ENCODE measurements at places on chromosomes 16 and 17.
A peak's percentile ranks its signal among the peaks of the same experiment; 100 is the strongest.

DNA sequence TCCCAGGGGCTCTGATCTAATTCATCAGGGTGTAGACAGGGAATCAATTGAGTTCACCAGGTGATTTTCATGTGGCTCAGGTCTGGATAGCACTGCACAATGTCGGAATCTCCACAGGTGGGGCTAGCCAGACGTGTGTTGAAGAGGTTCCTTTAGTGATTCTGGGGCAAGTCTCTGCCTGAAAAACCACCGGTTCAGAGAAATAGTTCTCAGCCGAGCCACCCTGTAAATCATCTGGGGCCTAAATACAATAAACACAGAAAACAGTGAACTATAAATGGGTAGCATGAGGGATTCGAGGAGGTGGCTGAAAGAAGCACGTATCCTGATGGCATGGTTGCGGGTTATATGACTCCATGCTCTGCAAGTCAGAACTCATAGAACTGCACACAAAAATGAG lies 21.3 kb downstream of the ASPA start:
- H3K36me3 ChIP-seq: no peaks in the 10 kb centered on the region
- no peaks in the 10 kb centered on the region for H3K4me1 ChIP-seq
- H3K27ac ChIP-seq: no peak overlapping the region
- no peak overlapping the region for H3K4me3 ChIP-seq

DNA sequence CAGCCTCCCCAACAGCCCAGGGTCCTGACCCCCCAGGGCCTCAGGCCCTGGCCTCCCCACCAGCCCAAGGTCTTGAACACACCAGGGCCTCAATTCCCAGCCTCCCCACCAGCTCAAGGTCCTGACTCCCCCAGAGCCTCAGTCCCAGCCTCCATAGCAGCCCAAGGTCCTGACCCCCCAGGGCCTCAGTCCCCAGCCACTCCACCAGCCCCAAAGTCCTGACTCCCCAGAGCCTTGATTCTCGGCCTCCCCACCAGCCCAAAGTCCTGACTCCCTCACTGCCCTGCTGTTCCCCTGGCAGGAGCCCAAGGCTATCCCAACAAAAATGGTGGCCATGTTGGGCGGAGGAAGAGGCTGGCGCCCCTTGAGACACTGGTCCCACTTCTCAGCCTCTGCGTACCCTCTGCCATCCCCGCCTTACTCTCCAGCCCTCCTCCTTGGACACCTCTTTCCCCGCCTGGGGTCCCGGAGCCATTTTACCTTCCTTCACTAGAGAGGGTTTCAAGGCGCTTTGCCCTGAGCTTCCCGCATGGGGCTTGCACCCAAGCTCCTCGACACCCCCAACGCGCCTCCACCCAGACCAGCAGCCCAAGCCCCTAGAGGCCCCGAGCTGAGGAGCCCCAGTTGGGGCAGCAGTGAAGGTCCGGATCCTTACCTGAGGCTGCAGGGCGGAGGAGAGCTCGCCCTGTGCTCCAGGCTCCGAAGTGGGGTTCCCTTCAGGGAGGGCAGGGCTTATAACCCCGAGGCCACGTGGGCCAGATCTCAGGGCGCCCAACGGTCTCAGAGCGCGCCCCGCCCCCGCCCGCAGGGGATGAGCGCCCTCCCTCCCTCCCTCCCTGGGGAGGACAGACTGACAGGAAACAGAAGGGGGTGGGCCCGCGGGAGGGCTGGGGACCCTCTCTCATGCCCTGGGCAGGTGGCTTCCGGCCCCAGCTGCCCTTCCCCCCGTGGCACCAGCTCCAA lies 3.5 kb upstream of the TSPOAP1 start:
- DNase-seq: no peak
- H3K4me3 ChIP-seq: no peak overlapping the region
- H3K36me3 ChIP-seq: no peaks in the 10 kb centered on the region
- no peak overlapping the region for H3K27ac ChIP-seq
- no peaks in the 10 kb centered on the region for H3K27me3 ChIP-seq

- no peak overlapping the region for H3K27ac ChIP-seq
- H3K4me1 ChIP-seq: no peaks in the 10 kb centered on the region
- no peak overlapping the region for H3K4me3 ChIP-seq
Measured at GRCh38 chr16:29028457-29029167, 43.8 kb downstream of the LAT start.

GRCh38 chr17:45087504-45087975 lies 26.4 kb downstream of the NMT1 start:
- peaks cover 65% of the 10 kb centered on the region for H3K36me3 ChIP-seq
- no peak overlapping the region for H3K4me3 ChIP-seq
- DNase-seq: no peak
- no peaks in the 10 kb centered on the region for H3K4me1 ChIP-seq

DNA sequence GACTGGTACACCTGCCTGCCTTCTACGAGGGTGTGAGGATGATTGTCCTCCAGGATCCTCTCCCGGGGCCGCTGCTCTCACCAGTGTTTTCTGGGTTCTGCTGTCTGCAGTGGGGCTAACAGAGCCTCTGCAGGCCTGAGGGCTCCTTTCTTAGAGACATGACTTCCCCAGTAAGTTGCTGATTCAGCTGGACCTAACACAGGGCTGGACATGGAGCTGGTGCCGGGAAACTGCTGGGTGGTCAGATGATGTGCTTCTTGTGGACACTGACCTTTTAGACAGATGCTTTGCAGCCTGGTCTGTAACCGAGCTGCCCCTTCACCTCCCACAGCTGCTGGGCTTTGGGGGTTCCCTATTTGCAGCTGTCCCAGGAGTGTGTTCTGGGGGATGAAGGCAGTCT lies 71.5 kb downstream of the FOXL1 start:
- no peak for DNase-seq
- no peaks in the 10 kb centered on the region for H3K27me3 ChIP-seq
- no peak overlapping the region for H3K4me3 ChIP-seq
- no peaks in the 10 kb centered on the region for H3K4me1 ChIP-seq

DNA sequence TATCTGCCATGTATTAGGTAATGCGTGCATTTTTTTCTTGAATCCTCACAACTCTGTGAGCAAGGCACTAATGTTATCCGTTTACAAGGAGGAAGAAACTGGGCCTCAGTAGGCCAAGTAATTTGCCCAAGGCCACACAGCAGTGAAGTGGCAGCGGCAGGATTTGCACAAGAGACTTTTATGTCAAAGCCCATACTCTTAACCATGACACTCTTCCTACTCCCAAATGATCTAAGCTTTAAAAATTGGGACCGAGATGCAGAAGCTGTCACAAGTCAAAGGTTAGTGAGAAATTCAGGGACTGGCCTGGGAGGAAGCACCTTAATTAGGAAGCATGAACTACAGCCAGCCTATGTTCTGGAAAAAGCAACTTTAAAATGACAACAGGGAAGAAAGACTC lies 10.7 kb downstream of the MAP3K14 start:
- no peak for DNase-seq
- no peak overlapping the region for H3K4me3 ChIP-seq
- no peak overlapping the region for H3K27ac ChIP-seq

DNA sequence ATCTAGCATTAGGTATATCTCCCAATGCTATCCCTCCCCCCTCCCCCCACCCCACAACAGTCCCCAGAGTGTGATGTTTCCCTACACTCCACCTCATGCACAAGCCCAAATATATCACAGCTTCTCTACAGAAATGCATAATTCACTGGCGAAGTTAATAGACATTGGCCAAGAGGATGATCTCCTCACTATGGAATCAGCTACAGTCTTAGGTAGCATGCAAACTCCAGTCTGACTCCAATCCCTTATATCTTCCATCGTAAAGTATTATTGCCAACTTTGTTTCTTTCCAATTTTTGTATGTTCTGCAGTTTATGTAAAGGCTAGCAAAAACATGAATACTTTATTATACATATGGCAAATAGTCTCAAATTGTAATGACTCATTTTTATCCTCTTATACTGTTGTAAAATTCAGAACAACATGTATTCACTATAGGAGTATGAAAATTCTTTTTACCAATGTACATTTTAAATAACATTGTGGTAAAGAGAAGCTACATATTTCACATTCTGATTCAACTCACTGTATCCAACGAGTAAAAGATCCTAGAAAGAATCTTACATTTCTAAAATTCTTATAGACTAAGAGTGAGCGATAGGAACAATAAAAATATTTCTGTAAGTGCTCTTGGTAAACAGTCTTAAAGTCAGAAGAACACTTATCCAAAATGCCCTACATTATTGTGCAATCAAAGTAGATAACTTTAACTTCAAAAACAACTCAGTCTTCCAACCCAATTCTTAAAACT lies 871 bp downstream of the ABCA8 start:
- H3K36me3 ChIP-seq: no peaks in the 10 kb centered on the region
- peak overlapping the region; percentile 44 for H3K27ac ChIP-seq
- peaks cover 13% of the 10 kb centered on the region for H3K4me1 ChIP-seq
- peak overlapping the region; percentile 23 for H3K4me3 ChIP-seq
- peak; percentile 49 for DNase-seq

DNA sequence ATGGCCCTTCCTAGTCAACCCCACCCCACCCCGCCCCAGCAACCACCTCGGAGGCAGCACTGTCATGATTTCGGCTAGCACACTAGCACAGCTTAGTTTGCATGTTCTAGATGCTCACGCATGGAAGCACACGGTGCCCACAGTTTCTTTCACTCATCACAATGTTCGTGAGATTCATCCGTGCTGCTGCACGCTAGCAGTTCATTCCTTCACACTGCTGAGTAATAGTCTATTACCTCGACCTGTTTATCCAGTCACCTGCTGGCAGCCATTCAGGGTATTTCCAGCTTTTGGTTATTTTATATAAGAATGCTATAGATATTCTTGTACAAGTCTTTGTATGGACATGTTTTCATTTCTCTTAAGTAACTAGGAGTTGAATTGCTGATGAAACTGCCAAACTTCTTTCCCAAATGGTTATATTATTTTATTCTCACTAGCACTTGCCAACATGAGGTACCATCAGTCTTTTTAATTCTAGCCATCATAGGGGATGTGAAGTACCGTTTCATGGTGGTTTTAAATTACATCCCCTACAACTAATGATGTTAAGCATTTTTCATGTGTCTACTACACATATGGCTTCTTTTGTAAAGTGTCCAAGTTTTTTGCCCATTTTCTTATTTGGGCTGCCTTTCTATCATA lies 75.7 kb downstream of the CYTH1 start:
- H3K4me3 ChIP-seq: no peak overlapping the region
- H3K36me3 ChIP-seq: peaks cover 5% of the 10 kb centered on the region
- DNase-seq: no peak
- H3K27ac ChIP-seq: no peak overlapping the region
- no peaks in the 10 kb centered on the region for H3K27me3 ChIP-seq

DNA sequence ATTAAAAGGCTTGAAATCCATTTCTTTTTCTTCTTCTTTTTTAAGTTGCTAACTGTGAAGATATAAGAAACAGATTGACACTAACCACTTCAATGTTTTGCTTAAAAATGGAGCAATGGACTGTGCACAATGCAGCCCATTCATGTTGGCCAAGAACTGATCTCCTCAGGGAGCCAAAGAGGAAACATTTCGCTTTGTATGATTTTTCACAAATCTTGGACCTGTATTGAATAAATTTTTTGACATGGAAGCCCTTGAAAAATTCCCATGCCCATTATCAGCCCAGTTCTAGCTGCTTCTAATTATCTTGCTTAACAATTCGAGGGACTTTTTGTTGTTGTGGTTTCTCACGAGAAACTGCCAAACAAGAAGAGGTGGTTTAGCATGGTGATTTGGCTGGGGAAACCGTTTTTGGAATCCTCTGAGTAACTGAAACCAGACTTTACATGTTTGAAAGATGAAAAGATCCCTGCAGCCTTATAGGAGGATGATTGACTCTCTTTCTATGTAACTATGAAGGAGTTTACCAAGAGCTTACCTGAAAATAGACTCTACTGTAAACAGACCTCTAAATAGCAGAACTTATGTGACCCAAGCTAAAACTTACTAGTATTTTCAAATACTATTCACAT lies 1389.4 kb upstream of the GOT2 start:
- no peak for DNase-seq
- no peaks in the 10 kb centered on the region for H3K27me3 ChIP-seq
- H3K4me1 ChIP-seq: no peaks in the 10 kb centered on the region
- H3K36me3 ChIP-seq: no peaks in the 10 kb centered on the region
- no peak overlapping the region for H3K4me3 ChIP-seq
- H3K27ac ChIP-seq: no peak overlapping the region

- H3K27ac ChIP-seq: no peak overlapping the region
- H3K4me3 ChIP-seq: no peak overlapping the region
- H3K36me3 ChIP-seq: no peaks in the 10 kb centered on the region
- peaks cover 30% of the 10 kb centered on the region for H3K4me1 ChIP-seq
- DNase-seq: peak; percentile 52
Measured at GRCh38 chr17:50258647-50259476, 15.4 kb upstream of the TMEM92 start.

GRCh38 chr17:7885367-7886226 lies 3.0 kb upstream of the CHD3 start:
- H3K27me3 ChIP-seq: no peaks in the 10 kb centered on the region
- peaks cover 46% of the 10 kb centered on the region for H3K4me1 ChIP-seq
- peak overlapping the region; percentile 90 for H3K4me3 ChIP-seq
- H3K36me3 ChIP-seq: peaks cover 1% of the 10 kb centered on the region

- no peaks in the 10 kb centered on the region for H3K36me3 ChIP-seq
- no peak overlapping the region for H3K27ac ChIP-seq
- no peak for DNase-seq
Measured at GRCh38 chr16:5551909-5552308, 454.3 kb upstream of the EEF2KMT start.

- H3K36me3 ChIP-seq: peaks cover 73% of the 10 kb centered on the region
- H3K27me3 ChIP-seq: no peaks in the 10 kb centered on the region
- H3K4me1 ChIP-seq: no peaks in the 10 kb centered on the region
- no peak overlapping the region for H3K4me3 ChIP-seq
- H3K27ac ChIP-seq: no peak overlapping the region
Measured at GRCh38 chr17:7509937-7510336, 25.8 kb downstream of the POLR2A start.

DNA sequence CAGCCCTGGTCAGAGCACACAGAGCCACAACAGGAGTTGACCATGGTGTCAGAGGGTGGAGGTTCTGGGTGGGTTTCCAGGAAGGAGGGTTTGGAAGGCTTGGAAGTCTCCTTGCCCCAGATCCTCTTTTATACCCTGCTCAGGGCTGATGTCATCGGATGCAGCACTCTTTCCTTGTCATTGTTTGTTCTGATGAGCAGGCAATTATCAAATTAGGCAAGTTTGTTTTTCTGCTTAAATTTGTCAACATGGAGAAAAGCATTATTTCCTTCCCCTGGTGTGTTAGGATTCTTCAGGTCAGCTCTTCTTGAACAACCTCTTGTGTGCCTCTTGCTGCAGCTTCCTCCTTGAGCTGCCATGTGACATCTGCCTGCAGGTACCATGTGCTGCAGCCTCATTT lies at the start of gene KRTAP4-4:
KRTAP4-4 (minus strand) TSS at position 101 of the 400 bp plus-strand sequence; CDS start at position 44, 57 bp downstream.
- H3K36me3 ChIP-seq: no peaks in the 10 kb centered on the region
- no peak within 1 kb of the TSS for H3K4me3 ChIP-seq
- H3K4me1 ChIP-seq: no peaks in the 10 kb centered on the region
- peaks cover 15% of the 10 kb centered on the region for H3K27me3 ChIP-seq

DNA sequence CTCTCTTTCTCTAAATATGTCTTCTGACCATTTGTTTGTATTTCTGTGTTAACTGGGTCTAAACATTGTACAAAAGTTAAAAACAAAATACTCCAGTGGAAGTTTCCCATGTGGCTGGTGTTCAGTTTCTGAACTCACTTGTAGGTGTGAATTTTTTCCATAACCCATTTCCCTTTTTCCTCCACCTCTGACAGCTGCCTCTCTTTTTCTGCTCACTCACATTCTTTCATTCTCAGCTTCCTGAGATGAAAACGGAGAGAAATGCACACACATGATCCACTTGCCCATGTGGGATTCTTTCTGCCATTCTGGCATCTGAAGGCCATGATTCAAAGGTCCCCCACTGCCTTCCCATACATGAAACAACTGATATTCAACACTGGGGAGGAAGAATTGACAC lies 41.1 kb upstream of the ACSM2B start:
- H3K36me3 ChIP-seq: no peaks in the 10 kb centered on the region
- no peak for DNase-seq
- H3K27ac ChIP-seq: no peak overlapping the region
- H3K4me3 ChIP-seq: no peak overlapping the region

GRCh38 chr16:21021316-21021715 lies 120.7 kb downstream of the LYRM1 start:
- DNase-seq: no peak
- H3K4me3 ChIP-seq: no peak overlapping the region
- no peaks in the 10 kb centered on the region for H3K4me1 ChIP-seq
- H3K36me3 ChIP-seq: no peaks in the 10 kb centered on the region
- H3K27ac ChIP-seq: no peak overlapping the region
